ENCODE measurements at places on chromosomes 13 and 19.

DNA sequence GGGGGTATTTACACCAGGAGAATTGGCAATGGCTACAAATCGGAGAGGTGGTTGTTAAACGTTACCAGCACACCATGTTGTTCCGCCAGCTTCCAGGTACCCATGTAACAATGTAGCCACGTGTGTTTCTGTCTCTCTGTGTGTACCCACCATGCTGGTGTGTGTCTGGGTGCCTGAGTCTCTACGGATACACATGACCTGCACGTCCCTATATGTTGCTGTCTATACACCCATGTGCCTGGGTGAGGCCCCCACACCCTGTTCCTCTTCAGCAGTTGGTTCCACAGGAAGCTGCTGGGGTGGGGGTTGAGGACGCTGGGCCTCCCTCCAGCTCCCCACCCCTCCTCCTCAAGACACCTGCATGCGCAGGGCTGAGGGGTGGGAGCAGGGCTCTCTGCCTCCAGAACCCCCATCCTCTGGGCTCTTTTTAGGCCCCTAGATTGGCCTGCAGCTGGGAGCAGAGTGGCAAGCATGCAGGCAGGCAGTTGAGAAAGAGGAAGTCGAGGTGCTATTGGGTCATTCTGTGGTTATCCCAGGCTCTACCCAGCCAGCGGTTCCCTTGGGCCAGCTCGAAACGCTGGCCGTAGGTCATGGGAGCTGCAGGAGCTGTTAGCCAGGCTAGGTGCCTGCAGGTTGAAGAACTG, at the start of gene ARHGEF18:
ARHGEF18 (plus strand) TSS at position 351 of the 644 bp plus-strand sequence. CDS start 13,954 bp downstream, outside the sequence.
- no peak for DNase-seq

DNA sequence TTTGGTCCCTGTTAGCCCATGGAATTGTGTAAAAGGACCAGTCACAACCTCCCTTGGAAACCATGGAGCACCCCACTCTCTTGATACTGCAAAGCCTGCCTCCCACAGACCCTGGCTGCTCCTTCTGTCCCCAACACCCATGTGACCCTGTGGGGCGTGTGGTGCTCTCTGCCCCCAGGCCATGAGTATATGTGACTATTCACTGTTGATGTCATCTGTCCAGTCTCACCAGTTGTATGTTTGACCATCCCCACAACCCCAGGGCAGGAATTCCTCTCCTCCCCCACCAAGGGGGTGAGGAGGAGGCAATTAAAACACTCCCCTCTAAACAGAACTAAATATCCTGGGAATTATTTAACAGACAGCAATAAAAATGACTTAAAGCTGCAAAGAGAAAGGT, 35.2 kb downstream of the KCTD15 start:
- DNase-seq: no peak

DNA sequence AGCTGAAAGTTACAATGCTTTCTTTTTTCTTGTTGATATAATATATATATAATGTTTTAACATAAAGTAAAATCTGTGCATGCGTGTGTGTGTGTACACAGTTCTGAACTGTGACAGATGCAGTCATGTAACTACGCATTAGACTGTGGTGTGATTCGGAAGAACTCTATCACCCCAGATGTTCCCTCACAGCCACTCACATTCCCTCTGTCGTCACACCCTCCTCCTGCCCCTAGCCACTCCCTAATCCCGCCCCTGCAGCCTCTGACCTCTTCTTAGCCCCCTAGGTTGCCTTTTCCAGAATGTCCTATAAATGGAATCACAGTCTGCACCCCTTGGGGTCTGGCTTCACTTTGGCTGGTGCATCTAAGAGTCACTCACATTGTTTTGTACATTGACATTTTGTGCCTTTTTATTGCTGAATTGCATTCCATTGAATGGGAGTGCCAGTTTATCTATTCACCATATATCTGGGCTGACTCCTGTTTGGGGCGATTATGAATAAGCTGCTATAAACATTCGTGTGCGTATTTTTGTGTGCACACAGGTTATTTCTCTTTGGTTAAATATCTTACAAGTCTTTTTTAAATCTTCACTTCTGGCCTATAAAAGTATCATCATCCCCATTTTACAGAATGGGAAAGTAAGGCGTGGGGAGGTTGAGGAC, 20.4 kb downstream of the DHRS12 start:
- DNase-seq: no peak

DNA sequence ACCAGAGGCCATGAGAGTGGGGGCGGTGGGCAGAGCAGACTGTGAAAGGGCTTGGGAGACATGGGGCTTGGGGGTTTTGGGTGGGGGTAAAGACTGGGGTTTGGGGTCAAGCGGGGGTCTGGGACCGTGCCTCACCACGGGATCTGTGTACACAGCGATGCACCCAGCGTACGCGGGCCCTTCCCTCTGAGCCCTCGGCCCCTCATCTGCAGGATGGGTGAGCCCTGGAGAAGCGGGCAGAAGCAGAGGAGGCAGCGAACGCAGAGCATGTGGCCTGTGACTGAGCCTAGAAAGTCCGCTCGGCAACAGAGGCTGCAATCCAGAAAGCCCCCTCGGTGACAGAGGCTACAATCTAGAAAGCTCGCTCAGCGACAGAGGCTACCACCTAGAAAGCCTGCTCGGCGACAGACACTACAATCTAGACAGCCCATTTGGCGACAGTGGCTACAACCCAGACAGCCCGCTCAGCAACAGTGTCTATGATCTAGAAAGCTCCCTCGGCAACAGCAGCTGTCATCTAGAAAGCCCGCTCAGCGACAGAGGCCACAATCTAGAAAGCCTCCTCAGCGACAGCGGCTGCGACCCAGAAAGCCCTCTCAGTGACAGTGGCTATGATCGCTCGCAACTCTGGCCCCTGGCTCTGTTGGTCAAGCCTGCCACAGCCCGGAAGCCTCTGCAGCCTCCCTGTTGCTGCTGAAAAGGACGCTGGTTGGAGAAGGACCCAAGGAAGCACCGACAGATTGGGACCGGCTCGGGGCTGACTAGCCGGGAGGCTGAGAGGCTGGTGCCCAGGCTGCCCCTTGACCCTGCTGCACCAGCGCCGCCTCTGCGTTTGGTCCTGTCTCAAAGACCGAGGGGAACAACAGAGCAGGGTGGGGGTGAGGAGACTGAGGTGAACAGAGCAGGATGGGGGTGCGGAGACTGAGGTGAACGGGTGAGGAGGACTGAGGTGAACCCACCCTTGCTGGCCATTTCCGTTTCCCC, 68.6 kb downstream of the SPACA7 start:
- DNase-seq: no peak

DNA sequence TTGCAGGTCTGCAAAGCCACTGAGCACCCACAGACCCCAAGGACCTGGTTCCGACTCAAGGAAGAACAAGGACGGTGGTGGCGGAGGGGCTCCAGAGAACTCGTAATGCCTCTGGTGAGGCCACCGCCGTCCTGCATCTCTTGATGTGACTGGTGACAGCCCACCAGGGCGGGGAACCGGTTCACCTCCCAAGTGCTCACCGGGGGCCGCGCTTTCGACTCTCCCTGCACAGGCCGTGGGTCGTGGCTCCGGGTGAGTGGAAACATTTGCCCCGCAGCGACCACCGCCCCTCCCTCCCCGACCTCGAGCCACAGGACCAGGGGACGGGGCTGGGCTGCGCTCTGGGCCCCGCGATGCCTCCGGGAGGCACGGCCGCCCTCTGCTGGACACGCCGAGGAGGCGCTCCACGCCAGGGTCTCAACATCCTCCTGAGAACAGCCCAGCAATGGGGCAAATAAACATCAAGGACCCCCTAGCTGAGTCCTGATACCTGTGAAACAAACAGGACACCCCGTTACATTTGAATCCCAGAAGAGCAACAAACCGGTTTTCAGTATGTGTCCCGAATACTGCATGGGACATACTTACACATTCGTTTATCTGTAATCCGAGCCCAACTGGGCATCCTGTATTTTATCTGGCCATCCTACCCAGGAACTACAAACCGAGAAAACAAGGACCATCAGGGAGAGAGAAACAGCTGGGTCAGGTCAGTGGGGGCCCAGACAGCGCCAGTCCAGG, 3.9 kb upstream of the PLPP2 start:
- peak; percentile 39 for DNase-seq

DNA sequence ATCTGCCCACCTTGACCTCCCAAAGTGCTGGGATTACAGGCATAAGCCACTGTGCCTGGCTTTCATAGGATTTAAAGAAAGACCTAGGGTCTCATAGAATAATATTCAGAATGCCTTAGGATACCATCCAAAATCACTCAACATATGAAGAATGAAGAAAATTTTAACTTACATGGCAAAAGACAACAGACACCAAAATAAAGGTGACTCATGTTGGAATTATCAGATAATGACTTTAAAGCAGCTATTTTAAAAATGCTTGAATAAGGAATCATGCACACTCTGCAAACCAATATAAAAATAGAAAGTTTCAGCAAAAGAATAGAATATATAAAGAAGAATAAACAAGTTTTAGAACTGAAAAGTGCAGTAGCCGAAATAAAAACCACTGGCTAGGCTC, 29.3 kb downstream of the ZNF566 start:
- no peak for DNase-seq

- no peak for DNase-seq
Measured at GRCh38 chr13:27638521-27638920, 16.8 kb downstream of the POLR1D start.

DNA sequence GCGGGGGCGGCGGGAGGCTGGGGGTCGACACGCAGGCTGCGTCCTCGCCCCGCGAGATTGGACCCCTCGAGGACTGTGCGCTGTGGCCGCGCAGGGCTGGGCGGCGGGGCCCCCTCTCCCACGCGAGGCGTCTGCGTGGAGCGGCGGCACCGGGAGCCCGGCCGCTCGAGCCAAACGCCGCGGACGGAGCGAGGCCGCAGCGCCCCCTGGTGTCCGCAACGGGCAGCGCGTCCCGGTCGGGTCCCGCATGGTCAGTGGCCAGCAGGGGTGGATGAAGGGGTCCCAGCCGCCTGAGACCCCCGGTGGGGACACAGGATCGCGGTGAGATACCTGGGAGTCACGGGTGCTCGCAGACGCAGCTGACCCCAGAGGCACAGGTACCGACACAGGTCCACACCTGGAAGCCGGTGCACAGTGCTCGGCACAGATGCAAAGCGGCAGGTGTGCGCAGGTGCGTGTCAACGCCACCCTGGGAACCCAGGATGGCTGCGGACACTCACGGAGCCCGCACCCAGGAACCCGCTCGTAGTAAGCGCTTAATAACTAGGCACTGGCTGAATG, 2.1 kb upstream of the CIRBP start:
- DNase-seq: peak; percentile 33

GRCh38 chr13:34990399-34991214, 48.5 kb downstream of the NBEA start:
- DNase-seq: no peak

DNA sequence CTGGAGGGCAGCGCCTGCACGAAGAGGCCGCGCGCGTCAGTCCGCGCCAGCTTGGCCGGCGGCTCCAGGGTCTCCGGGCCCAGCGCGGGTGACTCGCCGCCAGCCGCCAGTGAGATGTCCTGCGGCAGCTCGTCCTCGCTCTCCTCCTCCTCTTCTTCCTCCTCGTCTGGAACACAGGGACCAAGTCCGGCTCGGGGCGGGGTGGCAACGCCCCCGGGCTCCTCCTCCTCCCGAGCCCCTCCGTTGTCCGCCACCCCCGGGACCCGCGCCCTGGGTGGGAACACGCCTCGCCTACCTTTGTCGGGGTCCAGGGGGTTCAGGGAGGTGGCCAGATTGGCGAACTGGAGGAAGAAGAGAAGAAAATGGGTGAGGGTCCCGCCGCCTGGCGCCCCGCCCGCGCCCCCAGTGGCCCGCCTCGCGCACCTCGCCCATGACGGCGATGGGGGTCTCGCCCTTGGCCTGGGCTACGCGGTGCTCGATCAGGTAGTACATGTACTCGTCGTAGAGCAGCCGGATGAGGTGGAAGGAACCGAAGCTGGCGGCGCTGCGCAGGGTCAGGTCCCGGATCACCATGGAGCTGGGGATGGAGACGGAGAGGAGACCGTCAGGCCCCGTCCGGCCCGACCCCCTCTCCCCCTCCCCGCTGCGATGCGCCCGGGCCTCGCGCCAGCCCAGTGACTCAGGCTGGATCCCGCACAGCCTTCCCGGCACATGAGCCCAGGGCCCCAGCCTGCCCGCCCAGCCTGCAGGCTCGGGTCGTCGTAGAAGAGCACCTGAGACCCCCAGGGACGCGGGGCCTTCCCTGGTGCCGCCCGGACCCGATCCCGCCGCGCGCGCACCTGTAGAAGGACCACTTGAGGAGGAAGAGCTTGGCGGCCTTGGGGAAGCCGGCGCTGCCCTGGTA, 10.6 kb downstream of the DCAF15 start:
- no peak for DNase-seq

GRCh38 chr13:33798023-33798422, 19.9 kb upstream of the RFC3 start:
- no peak for DNase-seq

DNA sequence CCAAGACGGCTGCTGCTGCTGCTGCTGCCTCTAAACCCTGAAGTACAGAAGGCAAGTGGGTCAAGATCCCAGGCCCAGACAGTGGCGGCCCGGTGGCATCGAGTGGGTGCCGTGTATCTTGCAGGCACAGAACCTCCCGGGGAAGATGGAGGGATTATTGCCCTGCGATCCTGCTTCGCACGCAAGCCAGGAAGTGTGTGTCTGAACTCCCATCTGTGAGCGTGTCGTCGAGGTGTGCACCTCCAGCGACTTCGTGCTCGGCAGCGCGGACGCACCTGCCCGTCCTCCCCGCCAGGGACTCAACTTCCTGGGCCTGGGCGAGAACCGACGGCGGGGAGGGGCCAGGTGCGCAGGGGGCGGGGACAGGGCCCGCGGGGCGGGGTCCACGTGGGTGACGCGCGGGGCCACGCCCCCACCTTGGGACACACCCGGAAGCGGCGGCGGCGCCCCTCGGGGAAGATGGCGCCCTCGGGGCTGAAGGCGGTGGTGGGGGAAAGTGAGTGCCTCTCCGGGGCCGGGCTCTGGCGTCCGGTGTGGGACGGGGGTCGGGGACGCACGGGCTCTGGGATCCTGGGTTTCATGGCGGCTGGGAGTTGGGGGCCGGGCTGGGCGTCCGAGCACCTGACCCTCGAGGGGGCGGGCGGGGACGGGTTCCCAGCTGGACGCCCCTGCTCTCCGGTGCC, at the start of gene STXBP2:
STXBP2 (plus strand) TSS at position 420 of the 683 bp plus-strand sequence; CDS start at position 460, 40 bp downstream.
- DNase-seq: peak; percentile 79

DNA sequence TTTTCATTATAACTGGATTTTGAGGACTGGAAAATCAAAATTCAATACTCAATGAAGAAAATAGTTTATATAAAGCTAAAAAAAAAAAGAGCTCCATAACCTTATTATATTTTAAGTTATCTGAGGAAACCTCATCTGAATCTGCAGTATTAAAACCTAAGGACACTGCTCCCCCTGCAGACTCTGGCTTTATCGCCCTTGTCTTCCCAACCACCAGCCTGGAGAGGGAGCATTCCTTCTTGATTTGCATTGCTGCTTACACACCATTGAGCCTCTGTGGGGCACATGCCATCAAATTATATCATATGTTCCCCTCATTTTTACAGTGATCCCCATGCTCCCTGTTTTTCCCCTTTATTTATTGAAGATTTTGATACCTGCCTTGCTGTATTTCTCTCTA, 871.4 kb upstream of the GPC6 start:
- DNase-seq: no peak

DNA sequence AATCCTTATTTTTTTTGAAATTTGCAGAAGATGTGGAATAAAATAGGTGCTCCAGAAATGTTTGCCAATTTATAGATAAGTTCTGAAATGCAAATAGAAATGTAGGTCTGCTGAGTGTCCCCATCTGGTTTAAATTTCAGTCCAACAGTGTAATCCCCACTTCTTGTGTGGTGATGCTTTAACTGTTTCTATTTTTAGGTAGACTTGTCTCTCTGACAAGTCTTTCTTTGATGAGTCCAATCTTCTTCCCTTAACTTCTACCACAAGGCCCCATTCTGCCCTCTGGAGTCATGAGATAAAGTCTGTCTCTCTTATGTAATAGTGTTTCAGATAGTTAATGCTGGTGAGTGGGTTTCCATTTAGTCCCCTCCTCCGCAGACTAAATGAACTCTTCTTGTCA, 390.4 kb downstream of the RFC3 start:
- DNase-seq: no peak

GRCh38 chr13:59856281-59856810, 307.4 kb downstream of the DIAPH3 start:
- DNase-seq: no peak

Measured in NCI-H1105 (cell line).